ENCODE measurements at places on chromosomes 7 and 10.

GRCh38 chr10:32373496-32373895 lies 26.5 kb upstream of the EPC1 start:
- no peak for DNase-seq

- no peak for DNase-seq
Observed at GRCh38 chr10:103333934-103334520, 16.9 kb downstream of the PCGF6 start.

DNA sequence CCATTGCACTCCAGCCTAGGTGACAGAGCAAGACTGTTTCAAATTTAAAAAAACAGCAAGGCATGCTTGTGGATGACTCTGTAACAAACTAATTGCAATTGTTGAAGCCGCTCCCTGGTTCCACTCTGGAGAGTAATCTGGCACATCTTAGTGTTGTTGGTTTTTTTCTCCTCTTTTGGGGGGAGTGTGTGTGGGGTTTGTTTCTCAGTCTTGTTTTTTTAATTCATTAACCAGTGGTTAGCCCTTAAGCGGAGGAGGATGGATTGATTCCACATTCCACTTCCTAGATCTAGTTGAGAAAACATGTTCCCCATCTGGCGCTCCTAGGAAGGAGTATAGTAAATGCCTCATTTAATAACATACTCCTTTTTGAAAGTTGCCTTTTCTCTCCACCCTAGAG lies 8.6 kb upstream of the ZNF713 start:
- DNase-seq = no peak

- no peak for DNase-seq
Observed at GRCh38 chr7:130476297-130477150, 15.4 kb upstream of the MEST start.

- DNase-seq = no peak
Observed at GRCh38 chr7:50333221-50333651, 28.7 kb downstream of the IKZF1 start.

DNA sequence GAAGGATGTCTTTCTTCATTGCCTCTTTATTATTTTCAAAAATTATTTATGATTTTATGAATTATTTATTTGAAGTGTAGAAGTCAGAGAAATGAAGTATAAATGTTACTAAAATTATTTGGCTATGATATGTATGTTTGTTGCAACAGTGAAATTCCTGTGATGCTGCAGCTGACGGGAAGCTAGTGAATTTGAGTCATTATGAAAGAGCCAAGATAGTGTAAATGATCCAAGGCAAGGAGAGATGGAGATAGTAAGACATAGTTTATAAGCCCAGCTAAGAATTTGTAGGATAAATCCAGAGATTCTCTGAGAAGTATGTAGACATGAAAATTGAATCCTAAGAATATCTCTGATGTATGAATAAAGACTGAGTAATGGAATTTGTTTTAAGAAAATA lies 30.8 kb downstream of the CASD1 start:
- DNase-seq = no peak

DNA sequence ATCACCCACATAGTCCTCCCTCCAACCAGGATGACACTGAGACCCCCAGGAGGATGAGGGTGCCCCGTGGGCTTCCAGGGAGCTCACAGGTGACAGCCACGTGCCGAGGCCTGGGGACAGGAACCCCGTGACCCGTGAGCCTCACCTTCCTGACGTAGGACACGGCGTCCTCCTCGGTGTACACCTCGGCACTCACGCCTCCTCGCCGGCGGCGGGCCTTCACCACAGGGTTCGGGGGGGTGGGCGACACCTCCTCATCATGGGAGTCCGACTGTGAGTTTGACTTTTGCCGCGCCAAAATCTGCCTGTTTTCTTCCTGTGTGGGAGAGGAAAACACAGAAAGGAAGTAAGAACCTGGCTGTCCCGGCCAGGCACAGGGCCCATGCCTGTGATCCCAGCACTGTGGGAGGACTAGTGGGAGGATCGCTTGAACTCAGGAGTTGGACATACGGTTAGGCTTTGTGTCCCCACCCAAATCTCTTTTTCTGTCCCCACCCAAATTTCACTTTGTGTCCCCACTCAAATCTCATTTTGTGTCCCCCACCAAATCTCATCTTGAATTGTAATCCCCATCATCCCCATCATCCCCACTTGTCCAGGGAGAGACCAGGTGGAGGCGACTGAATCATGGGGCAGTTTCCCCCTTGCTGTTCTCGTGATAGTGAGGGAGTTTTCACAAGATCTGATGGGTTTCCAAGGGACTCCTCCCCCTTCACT lies 45.9 kb upstream of the DNAAF5 start:
- no peak for DNase-seq

DNA sequence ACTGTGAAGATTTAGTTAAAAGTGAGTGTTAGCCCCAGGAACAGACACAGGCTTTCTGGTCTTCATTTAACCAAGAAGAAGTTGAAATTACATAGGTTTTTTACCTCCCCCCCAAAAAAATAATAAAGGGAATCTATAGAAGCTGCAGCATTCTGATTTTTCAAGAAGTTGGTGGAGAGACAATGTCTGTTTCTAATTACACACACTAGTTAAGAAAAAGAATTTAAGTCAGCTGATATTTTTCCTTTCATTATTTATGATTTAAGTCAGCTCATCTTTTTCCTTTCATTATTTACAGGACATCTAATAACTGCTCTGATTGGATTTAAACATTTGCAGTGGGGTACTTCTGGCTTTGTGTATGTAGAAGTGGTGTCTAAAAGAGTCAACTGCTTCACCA lies 201.4 kb upstream of the NRP1 start:
- no peak for DNase-seq

GRCh38 chr7:150857276-150858055 lies 5.1 kb downstream of the AOC1 start:
- no peak for DNase-seq

DNA sequence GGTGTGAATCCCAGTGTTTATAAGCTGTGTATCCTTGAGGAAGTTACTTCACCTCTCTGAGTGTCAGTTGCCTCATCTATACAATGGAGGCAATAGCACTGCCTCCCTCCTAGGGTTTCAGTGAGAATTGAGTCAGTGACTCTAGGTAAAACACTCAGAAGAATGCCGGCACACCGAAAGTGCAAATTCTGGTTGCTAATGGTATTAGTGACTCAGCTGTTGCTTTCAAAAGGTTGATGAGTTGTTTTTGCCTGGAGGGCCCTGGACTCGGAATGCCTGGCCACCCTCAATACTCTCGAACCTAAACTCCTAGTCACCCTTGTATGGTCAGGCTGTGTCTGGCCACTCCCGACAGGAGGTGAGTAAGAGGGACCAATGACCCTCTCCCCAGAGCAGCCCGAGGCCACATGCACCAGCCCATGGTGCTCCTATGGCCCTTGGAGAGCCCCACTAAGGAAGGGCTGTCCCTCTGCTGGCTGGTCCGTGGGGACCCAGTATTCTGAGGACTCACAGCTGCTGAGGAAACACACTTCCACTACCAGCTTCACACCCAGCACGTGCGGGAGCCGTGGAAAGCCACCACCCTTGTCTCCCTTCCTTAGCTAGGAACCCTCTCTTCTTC lies 60.2 kb downstream of the CALML3 start:
- DNase-seq = no peak

DNA sequence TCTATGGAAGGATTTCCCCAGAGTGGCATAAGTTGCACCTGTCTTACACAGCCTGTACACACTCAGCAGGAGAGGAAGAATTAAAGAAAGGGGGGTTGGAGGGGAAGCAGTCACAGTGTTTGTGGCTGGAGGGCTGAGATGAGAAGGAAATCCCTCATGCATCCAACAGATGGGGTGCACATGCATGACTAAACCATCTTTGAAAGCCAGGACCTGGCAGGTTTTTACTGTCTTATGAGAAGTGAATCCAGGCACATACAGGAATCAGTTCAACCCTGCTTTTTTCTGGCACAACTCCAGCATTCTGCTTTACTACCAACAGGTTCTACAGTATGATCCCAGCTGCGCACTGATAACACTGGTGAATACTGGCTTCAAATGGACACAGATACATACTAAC lies 107.7 kb downstream of the CACNA2D1 start:
- no peak for DNase-seq

DNA sequence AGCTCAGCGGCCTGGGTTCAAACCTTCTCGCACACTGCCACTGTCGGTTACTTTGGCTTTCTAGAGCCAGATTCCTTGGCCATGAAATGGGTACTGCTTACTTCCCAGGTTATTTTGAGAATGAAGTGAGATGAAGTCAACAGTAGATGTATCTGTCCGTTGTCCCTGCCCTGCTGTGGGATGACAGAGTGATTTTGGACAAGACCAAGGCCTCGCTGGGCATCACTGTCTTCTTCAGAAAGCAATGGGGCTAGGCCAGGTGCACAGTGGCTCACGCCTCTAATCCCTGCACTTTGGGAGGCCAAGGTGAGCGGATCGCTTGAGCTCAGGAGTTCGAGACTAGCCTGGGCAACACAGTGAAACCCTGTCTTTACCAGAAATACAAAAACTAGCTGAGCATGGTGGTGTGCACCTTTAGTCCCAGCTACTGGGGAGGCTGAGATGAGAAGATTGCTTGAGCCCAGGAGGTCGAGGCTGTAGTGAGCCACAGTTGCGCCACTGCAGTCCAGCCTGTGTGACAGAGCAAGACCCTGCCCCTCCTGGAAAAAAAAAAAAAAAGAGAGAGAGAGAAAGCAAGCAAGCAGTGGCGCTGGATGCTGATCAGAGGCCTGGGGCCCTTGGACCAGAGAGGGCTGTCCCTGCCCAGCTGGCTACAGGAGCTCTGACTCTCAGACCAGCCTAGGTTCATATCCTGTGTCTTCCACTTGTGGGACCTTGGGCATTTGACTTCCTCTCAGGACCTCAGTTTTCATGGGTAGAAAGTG lies 25.8 kb downstream of the ZMIZ1 start:
- no peak for DNase-seq

- no peak for DNase-seq
Observed at GRCh38 chr7:139232377-139232717, 1.3 kb downstream of the UBN2 start.

GRCh38 chr7:119720541-119720940 lies 552.4 kb upstream of the KCND2 start:
- DNase-seq = no peak

- DNase-seq = no peak
Observed at GRCh38 chr7:48154792-48155413, 16.4 kb upstream of the ABCA13 start.

DNA sequence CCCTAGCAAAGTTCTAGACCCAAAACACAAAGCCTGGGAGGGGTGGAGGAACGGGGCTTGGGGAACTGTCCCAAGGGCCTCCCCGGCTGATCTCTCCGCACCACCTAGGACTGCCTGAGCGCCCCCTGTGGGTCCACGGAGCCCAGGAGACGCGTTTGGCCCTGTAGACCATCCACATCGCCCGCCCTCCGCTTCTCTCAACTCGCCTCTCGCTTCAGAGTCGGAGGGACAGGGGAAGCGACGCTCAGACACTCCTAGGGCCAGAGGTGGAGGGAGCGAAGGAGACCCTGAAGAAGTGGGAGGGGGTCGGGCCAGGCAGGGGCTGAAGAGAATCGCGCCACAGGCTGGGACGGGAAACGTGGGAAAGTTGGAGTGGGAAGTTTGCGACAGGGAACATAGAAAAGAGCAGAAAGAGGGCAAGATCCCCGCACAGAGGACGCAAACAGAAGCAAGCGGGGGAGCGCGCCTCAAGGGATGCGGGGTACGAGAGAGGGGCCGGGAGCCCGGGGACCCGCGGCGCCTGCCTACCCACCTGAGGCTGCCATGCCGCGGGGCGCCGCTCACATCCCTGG lies 378 bp downstream of the PIK3AP1 start:
- no peak for DNase-seq

DNA sequence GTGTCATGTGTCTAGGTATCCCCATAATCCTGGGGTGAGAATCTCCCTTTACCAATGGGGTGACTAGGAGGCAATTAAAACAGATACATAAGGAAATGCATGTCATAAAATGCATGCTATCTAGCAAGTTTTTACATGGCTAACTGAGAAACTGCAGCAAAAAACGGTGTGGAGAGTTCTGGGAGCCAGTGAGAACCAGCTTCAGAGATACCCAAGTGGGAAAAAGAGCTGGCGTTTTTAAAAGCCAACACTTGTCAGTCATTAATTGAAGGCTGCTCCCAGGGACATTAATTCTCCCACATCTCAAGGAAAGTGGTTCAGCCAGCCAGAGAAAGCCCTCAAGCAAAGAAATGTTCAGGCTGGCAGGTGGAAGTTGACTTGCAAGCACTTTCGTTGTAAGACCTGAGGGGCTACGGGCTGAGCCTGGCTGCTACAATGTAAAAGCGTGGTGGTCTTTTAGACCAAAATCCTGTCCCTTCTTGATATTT lies 28.1 kb downstream of the ST8SIA6 start:
- DNase-seq = no peak

- DNase-seq = no peak
Observed at GRCh38 chr7:15831606-15832005, 145.1 kb upstream of the MEOX2 start.

- DNase-seq = no peak
Observed at GRCh38 chr10:116637830-116638229, 17.1 kb downstream of the PNLIPRP2 start.

GRCh38 chr7:123749537-123749857 lies 694 bp upstream of the WASL start:
- DNase-seq = no peak

DNA sequence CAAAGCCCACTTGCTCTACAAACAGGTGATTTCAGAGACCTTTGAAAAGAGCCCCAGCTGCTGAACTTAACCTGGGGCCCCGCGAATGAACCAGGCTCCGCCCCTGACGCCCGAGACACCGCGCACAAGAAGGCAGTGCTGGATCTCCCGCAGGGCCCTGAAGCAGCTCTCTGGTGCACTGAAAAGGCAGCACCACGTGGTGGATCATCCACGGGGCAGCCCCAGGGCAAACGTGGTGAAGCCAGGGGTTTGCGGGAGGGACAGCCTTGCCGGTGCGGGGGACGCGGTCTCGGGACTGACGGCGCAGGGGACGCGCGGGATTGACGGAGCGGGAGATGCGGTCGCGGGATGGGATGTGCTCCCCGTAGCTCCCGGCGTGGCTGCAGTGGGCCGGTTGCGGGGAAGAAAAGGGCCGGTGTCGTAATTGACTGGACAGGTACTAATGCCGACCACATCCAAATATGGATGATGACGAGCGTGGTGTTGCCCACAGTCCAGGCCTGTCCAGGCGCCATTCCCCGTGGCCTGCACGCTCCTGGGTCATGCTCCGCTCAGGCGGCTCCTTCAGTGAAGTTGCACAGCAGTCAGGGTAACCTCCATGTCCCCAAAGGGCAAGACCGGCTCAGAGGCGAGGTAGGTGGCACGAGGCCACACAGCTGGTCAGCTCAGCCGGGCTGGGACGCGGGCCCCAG lies 421.1 kb downstream of the DNAJB6 start:
- DNase-seq = no peak

DNA sequence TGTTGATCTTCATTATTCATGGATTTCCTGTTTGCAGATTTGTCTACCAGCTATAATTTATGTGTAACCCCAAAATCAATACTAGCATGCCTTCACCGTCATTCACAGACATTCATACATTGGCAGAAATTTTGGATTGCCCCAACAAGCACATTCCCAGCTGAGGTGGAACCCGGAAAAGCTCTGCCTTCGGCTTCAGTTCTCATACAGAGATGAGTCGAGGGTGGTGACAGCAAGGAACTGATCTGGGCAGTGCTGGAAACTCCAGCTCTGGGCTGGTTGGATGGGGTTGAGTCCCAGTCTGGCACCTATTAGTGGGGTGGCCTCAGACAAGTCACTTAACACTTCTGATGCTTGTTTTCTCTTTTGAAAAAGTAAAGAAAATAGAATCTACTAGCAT lies 267.5 kb downstream of the SNX13 start:
- no peak for DNase-seq
